ENCODE measurements at places on chromosomes 2 and 18.

GRCh38 chr2:195818526-195818925 is 161.5 kb downstream of the SLC39A10 start:
- DNase-seq = no peak

- DNase-seq = no peak
Observed at GRCh38 chr2:1407950-1408675, 5.2 kb upstream of the TPO start.

DNA sequence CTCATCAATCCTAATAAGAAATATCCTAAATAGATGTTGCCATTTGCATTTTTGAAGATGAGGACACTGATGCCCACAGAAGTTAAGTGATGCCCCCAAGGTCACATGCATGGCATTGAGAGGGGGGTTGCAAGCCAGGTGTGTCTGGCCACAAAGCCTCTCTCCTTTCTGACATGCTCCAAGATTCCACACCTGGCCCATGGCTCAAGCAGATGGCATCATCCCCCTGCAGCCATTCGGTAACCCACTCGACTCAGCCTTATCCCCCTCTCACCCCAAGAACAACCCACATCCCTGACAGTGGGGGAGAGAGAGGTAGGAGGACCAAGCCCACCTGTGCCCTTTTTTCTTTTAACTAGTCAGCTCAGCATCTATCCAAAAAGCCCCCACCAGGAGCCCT is 16.5 kb upstream of the TEX51 start:
- no peak for DNase-seq

- DNase-seq = no peak
Observed at GRCh38 chr2:10256515-10257031, 46.1 kb upstream of the HPCAL1 start.

GRCh38 chr2:239756790-239757760 is 268.1 kb downstream of the NDUFA10 start:
- DNase-seq = no peak

DNA sequence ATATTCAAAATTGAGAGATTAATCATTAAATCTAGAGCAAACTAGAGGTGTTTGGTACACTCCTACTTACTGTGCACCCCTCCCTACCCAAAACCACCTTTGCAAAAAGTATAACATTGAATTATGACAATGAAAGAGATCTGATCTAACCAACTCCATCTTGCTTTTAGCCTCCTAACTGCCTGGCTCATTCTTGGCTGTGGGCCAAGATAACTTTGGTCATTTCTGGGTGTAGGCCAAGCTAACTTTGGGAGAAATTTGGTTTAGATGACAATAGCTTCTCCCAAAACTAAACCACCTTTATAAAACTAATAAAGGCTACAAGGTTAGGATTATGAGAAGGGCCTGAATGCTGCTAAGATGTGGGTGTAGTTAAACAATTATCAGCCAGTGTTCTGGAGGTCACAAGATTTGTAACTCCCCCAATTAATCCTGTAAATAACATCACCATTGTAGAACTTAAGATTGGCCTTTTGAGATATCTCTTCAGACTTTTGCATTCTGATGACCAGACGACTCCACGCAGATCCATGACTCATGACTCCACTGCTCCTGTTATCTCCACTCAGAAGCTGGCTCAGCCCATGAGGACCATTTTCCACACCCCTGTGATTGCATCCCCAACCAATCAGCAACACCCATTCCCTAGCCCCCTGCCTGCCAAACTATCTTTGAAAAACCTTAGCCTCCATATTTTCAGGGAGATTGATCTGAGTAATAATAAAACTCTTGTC is 160.2 kb downstream of the FBXO15 start:
- DNase-seq = no peak

DNA sequence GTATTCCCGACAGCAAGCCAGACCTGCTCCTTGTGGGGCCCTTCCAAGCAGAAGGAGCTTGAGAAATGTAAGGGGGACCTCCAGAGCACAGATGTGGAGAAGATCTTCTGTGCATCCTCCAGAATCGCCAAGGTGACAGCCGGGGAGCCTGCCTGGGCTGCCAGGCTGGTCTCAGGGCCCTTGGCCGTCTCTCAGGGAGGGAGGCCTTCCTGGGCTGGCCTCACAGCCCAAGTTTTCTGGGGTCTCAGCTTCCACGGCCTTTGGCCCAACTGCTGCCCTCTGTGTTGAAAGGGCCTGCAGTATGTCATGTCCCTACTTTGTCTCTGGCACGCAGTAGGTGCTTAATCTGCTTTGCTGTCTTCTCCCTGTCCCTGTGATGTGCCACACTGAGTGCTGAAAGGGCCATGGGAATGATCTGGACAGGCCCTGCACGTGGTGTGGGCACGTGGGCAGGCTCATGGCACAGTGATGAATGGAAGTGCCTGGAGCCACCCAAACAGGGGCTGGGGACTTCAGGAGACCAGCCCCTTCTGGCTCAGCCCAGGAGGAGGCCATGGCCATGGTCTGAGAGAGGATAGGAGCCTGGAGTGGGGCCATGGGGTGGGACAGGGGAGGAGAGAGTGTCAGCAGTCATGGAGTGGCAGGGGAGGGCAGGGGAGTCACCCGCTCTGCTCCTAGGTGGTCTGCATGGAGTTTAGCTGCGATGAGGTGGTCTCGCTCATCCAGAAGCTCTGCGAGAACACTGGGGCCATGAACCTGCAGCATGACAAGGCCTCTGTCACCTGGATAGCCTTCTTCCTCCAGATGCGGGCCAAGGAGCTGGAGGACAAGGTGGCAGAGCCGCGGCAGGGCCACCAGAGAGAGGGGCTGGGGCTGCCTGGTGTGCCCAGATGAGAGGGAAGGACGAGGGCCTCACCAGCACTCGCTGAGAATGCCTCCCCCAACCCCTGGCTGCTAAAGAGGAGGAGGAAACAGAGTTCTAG is 35.4 kb downstream of the HJURP start:
- DNase-seq = no peak

DNA sequence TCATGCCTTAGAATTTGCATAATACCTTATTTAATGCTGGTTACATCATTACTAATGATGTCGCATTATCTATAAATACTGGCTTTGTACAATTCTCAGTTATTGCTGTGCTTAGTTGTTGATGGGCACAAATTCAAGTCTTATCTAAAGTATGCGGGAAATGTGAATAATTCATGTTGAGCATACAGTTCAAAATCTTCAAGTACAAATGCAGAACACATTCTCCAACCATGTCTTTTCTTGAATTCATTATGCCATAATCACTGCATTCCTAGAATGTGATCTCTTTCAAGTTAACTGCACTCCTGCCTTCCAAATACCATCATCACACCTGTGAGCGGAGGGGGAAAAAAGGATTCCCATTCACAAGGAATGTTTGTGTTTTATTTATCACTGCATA is 337.0 kb downstream of the MBD2 start:
- DNase-seq = no peak

DNA sequence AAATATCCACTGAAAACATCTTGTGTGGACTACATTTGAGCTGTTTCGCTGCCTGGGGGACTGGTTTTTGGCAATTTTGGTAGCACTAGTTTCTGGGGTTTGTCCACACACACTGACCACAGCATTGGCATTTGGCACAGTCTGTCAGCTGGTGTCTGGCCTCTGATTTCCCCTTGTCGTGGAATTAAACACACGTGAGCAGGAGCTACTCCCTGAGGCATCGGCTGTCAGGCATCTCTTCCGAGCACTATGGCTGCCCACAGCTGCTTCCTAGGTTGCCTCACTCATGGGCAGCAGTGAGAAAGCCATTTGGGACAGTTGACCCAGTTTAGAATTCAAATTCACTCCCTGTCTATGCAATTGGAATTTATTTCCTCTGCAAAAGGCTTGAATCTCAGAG is 46.8 kb upstream of the FZD5 start:
- DNase-seq = no peak

DNA sequence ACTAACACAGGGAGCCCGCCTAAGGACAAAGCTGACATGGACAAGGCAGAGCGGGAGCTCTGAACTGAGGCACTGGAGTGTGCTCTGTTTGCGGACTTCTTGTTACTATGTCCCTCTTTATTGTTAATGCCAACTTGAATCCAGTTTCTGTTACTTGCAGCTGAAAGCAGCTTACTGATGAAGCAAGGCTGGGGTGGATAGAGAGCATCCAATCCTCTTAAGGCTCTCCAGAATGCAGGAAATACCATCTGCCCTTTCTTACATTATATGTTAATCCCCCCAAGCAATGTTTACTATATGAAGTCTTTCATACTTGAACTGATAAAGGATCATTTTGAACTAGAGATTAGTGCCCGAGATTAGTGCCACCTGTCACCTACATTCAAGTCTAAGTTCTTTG is 9.4 kb downstream of the FAM210A start:
- no peak for DNase-seq

GRCh38 chr2:196233021-196233804 is 61.8 kb upstream of the STK17B start:
- no peak for DNase-seq

DNA sequence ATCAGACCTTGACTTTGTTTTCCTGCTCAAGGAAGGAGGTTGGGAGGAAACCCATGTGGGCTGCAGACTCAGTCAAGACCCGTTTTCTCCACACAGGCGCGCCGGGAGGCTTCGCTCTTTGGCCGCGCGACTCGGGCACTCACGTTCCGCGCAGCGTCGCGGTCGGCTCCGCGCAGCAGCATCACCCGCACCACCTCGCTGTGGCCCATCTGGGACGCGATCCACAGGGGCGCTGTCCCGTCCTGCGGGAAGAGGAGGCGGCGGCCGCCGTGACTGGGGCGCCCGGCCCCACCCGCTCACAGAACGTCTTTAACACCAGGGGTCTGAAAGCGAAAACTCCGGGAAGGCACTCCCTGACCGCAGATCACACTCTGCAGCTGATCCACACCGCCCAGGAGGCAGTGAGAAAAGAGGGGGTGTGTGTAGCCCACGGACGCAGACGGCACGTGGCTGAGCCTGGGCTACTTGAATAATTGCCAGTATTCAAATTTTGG is 33.1 kb upstream of the NPC1 start:
- peak; percentile 69 for DNase-seq

All from Peyer's patch (tissue), 4 donors.